Muscle of leg (tissue), 16 donors: ENCODE measurements at places on chromosomes 7 and 10.

GRCh38 chr7:78438433-78438832 is 639.9 kb downstream of the PHTF2 start:
- DNase-seq = no peak

- DNase-seq = no peak
Measured at GRCh38 chr10:71176661-71177060, 35.7 kb upstream of the UNC5B start.

- DNase-seq = no peak
Measured at GRCh38 chr7:25889765-25890164, 262.2 kb upstream of the NFE2L3 start.

DNA sequence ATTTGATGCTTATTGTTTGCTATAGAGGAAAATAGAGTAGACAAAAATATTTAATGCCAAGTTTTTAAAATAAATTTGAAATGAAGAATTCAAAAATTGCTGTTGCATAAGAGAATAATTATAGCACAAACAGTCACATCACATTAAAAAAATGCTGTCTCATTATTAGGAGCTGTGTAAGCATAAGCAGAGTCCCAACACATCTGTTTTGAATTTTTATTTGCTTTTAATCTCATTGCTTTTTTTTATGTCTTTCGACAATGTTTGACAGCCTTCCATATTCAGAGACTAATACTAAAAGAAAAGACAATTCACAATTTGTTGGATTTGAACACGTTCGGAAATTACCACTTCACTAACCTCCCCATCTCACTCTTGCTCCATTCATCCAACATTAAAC is 143.5 kb downstream of the TFPI2 start:
- no peak for DNase-seq

DNA sequence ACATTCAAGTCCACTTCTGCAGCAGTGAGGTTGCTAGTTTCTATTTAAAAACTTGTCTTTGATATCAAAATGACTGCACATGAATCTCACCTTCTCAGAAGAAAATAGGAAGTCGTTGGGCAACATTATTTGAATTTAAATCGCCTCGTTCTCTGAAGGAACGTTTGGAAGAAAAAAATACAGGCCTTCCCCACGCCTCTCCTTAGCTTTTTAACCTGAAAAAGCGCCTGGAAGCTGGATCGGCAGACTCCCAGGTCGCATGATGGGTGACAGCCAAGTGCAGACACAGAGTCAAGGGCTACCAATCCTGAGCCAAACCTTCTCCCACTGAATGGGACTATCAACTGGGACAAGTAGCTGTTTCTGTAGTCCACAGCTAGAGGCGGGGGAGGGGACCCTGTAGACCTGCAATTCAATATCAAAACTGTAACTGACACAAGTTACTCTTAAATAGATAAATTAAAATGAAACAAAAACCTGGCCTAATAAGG is 2.2 kb downstream of the FAM53B start:
- DNase-seq = no peak

GRCh38 chr7:103803631-103804030 is 185.8 kb downstream of the RELN start:
- no peak for DNase-seq

DNA sequence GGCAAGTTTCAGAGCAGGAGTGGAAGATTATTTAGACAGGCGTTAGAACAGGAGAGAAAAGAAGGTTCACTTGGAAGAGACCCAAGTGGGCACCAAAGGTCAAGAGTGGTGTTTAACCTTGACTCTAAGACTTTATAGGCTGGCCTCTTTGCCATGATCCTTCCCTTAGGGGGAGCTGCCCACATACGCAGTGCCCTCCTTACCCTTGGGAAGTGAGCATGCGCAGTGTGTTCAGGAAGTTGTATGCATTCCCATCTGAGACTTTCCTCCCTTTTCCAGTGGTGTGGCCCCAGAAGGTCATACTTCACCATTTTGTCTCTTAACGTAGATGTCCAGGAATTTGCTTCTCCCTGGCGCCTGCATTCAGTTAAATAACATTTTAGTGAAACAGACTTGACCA is 95.8 kb downstream of the CXCL12 start:
- DNase-seq = no peak

DNA sequence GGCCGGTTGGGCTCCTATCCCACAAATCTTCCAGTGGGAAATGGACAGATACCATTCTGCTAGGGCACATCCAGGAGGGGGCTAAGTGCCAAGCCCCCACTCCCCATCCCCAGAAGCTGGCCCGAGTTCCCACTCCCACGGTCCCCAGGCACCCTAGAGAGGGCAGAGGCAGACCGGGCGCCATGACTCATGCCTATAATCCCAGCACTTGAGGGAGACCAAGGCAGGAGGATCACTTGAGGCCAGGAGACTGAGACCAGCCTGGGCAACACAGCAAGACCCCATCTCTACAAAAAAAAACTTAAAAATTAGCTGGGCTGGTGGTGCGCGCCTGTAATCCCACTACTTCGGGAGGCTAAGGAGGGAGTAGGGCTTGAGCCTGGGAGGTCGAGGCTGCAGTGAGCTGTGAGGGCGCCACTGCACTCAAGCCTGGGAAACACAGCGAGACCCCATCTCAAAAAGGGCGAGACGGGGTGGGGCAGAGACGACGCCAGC is 870 bp downstream of the GNA12 start:
- DNase-seq = no peak

GRCh38 chr10:79067241-79068202 is 1.2 kb upstream of the ZMIZ1 start:
- peak; percentile 99 for DNase-seq

- no peak for DNase-seq
Measured at GRCh38 chr7:131076032-131076431, 251.6 kb upstream of the MKLN1 start.

- no peak for DNase-seq
Measured at GRCh38 chr10:119420950-119421875, 121.3 kb downstream of the RGS10 start.

GRCh38 chr10:79142064-79142491 is 73.3 kb downstream of the ZMIZ1 start:
- peak; percentile 80 for DNase-seq
